Activated CD4-positive, alpha-beta T cell treated with anti-CD3 and anti-CD28 coated beads, Interleukin-2, Interleukin-6, amounts not matched to agents 100 ng/mL and 50 ng/mL, durations not matched to agents 16 hours and 8 hours (primary cell): ENCODE measurements at places on chromosomes 7 and 10.

DNA sequence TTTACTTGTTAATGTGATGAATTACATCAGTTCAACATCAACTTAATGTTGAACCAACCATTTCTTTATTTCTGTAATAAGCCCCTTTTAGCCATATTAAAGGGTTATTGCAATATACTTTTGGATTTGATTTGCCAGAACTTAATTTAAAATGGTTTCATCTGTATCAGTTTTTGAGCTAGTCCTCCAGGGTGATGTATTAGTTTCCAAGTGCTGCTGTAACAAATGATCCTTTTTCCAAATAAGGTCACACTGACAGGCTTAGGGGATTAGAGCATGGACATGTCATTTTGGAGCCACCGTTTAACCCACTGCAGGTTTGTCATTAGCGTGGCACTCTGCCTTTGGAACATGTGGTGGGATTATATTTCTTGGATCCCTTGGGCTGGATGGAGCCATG is 244.8 kb upstream of the PLPP4 start:
- no peak for DNase-seq

GRCh38 chr7:47026780-47027361 is 555.0 kb downstream of the TNS3 start:
- DNase-seq: no peak

- no peak for DNase-seq
These were observed 40.9 kb upstream of the RSBN1L start for GRCh38 chr7:77655356-77655755.

DNA sequence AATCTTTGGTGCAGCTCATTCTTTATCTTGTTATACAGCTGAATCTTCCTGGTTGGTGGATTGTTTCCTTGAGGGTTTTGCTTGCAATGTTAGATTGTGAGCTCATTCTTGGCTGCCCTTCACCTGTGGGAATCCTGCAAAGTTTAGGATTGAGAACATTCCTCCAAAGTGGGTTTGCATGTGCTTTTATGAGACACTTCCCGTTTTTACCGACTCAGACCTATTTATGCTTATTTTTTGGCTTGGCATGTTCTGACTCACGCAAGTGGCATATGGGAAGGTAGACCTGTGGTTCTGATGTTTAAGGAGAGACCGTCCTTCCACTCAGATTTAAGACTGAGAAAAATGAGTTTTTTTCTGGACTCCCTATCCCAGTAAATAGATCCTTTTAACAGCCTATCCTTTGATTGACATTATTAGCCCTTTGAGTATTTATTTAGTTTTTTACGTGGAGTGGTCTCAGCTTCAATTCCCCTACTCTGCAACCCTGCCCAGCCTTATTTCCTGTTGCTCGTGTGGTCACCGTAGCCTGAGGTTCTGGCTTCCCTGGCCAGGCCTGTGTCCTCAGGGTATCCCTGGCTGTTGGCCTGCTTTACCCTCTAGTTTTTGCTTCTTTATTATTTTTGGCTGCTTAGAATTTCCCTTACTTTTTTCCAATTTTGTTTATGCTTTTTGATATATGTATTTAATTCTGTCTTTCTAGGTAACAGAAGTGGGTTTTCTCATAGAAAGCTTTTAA is 13.4 kb upstream of the PRF1 start:
- DNase-seq: no peak

GRCh38 chr10:91034494-91035159 is 113.7 kb upstream of the ANKRD1 start:
- DNase-seq: no peak

DNA sequence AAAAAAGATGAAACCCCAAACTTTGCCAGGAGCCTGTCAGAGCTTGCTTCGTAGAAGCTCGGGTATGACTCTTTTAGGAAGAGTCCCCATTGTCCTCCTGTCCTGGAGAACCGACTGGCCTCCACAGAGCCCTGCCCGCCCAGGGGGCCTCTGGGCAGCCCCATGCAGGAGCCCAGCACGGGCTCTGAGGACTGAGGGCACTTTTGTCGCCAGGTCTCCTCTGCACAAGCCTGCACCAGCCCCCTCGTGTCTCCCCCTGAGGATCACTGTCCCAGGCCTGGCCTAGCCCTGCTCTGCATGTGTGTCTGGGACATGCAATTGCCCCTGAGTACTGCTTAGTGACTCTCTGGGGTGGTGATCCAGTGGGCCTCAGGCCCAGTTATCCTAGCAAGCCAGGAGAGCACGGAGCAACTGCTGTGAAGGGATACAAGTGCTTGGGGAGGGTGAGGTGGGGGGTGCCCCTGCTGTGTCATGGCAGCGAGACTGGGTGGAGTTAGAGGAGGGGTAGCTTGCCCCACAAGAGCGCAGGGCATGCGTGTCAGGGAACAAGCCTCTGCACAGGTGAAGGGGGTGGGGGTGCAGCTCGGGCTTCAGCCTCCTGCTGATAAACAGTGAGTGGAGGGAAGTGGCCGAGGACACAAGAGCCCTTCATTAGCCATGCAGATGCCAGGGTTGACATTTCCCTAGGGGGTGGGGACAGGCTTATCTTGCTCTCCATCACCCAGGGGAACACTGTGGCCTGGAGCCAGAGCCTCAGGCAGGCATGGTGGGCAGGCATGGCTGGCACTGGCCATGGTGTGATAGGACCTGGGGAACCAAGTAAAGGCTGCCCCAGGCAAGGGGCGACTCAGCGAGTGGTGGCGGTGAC is 143.4 kb downstream of the C10orf105 start:
- no peak for DNase-seq

GRCh38 chr10:125002423-125003145 is 60.7 kb downstream of the ZRANB1 start:
- DNase-seq: no peak

DNA sequence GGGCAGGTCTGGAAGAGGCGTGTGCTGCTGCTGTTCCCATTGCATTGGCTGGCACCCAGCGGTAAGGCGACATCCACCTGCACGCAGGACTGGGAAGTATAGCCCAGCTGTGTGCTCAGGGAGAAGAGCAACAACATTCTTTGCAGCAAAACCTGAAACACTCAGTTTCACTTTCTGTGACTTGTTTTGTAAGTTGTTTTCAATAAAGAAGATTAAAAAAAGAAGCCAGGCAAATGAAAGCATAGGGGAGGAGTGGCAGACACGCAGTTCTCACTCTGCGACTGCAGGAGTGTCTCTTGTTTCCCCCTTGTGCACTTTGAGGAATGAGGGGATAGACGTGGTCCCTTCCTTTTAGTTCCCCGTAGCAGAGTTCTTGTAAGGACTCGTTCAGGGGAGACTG is 5.8 kb downstream of the FBH1 start:
- no peak for DNase-seq

DNA sequence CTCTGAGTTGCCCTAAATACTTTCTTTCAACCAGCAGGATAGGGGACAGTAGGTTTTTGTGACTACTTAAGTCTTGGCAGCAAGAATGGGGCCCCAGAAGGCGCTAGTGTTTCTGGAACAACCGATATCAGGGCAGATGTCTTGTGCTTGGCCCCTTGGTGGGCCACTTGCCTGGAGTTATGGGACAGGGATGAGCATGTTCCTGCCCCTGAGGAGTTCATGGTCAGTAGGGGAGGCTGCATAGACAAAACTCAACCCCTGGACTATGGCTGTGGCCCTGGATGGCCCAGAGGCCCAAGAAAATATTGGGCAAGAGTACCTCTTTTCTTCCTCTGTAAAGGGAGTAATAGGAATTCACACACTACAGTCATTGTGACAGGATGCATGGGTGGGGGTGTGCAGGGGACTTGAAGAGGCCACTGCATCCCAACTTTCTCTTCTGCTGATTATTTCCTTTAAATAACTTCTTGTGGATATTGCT is 57.7 kb upstream of the IGFBP3 start:
- no peak for DNase-seq

DNA sequence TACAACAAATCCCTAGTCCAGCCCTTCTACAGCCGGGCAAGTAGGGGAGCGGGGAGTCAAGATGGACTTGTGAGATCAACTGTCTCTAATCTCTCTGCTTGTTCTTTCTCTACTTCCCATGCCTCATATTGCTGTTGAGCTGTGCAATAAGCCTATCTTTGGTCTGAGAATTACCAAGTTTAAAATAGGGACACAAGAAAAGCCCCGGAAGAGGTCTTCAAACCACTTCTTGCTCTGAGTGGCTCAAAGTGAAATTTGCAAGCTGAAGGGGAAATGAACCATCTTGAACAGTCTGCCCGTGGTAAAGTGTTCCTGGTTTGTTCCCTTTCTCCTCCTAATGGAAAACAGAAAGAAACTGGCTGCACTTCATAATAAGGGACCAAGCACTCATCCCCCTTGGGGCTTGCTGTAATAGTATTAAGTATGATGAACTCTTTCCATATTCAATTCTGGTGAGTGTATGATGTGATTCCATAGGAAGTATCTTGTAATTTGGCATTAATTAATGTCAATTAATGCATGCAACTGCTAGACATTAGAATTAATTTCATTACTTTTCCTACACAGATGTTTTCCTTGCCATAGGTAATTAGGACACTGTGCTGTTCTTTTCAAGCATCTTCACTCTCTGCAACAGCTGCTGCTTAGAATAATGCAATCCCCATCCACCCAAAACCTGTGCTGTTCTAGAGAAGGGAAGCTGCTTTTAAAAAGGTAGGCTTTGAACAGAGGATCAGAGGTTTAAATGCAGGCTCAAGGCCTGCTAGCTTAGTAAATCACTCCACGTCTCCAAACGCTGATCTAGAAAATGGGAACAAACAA is 449.6 kb downstream of the SORCS1 start:
- DNase-seq: no peak

DNA sequence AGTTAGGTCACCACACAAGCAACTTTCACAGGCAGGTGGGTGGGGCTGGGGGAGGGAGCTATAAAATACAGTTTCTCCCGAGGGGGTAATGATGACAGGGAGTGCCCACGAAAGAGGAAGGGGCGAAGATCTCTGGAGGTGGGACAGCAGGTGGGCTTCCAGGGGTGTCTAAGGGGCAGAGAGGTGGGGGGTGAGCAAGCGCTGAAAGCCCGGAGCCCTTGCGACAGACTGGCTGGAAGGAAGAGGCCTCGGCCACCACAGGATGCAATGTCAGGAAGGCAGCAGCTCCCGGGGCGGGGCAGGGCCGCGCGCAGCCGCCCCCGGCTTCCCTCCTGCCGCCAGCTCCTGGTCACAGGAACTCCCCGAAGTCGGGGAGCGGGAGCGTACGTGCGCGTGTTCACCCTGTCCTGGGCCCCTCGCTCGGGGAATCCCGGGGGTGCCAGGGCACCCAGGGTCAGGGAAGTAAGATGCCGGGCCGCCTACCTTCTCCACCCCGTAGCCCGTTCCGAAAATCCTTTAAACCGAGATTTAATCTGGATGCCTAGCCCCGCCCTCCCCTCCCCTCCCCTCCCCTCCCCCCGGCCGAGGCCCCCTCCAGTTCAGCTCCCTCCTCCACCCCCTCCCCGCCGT is 105.2 kb upstream of the PPIF start:
- DNase-seq: peak; percentile 81

GRCh38 chr7:98826811-98827231 is 43.0 kb downstream of the TMEM130 start:
- DNase-seq: no peak

DNA sequence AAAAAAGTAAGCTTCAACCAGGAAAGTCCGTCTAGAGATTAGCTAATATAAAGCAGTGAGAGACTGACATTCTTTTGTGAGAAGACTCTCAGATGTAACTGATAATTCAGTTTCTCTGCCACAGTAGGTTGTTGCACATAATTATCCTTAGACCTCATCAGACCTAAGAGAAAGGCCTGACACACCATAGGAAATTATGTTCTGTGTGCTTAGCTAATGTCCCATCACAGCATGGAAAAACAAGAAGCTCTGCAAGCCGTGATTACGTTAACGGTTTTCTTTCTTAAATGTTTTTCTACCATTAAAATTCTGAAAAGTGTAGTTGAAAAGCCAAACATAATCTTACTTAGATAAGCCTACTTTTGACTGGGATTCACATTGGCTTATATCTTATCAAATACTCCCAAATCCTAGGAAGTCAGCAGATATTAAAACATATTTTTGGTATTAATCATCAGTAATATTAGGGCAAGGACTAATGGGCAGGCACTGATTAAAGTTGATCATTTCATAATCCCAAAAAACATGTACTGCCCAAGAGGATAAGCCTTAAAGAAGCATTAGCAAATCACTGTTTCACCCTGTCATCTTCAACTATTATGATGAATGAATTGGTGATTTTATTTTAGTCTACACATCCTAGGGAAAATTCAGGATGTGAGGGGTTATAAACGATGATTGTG is 5.2 kb downstream of the CSTF2T start:
- DNase-seq: no peak

DNA sequence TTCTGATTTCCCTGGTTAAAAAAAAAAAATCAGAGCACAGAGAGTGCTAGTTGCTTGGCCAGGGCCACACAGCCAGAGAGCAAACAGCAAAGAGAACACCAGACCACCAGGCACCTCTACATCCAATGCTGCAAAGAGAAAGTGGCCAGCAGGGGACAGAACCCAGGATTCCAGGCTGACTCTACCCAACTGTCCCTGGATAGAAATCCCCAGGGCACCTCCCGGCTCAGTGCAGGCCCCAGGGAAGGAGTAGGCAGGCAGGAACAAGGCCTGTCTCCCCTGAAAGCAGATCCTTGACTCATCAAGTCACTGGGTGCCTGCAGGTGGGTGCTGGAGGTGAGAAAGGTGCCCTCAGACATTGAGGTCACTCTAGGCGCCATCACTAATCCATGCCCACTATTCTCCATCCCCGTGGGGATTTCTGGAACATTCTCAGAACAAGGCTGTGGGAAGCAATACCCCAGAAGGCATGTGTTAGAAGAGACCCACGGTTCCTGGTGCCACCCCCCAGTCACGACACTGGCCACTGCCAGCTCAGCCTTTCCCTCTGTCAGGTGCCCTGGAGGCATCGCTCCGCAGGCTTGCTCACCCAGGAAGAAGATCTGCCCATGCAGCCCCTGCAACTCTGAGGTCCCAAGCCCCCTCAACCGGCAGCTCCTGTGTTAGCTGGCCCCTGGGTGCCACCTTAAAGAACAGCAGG is 154.8 kb downstream of the GRID1 start:
- no peak for DNase-seq

DNA sequence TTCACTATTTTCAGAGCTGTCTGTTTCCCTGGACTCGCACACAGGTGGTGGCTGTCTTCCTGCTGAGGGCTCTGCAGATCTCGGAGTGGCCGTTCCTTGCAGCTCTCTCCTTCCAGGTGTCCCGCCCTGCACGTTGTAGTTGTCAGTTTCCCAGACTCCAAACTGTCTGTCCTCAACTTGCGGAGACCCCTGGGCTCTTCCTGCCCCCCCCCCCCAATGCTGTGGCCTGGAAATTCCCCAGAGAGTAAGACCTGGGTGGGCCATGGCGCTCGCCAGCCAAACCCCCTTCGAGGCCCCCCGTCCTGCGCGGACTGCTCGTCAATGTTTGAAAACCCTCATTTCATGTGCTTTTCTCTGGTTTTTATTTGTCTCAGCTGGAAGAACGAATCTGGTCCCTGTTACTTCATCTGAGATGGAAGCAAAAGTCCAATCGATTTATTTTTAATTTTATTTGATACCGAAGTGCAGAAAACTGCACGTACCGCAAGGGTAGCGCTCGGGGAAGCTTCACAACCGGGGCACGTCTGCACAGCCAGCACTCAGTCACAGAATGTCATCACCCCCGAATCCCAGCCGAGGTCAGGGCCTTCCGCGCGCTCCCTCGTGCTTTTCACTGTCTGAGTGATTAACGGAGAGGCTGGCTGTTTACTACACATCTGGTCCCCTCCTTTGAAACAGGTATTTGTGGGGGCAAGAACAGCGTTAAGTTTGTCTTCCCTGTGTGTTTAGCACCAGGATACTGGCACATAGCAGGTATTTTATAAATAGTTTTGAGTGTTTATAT is 46.4 kb upstream of the NKX6-2 start:
- no peak for DNase-seq
